WTC11 (cell line): ENCODE measurements at places on chromosomes 13 and 19.
A peak's percentile ranks its signal among the peaks of the same experiment; 100 is the strongest.

DNA sequence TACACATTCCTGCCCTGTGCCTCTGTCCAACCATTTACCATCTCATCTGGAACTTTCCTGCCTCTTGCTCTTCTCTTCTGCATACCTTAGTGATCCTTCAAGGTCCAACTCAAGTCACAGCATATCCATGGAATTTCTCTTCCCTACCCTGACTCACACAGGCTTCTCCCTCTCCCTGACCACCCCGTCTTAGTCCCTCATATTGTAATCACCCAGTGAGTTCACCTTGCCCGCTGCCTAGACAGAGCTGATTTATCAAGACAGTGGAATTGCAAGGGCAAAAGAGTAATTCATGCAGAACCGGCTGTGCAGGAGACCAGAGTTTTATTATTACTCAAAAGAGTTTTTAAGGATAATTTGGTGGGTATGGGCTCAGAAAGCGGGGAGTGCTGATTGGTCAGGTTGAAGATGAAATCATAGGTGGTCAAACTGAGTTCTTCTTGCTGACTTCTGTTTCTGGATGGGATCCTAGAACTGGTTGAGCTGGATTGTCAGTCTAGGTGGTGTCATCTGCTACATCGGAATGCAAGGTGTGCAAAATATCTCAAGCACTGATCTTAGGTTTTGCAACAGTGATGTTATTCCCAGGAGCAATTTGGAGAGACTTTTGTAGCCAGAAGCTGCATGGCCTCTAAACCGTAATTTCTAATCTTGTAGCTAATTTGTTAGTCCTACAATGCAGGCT lies 67.2 kb downstream of the HSPH1 start:
- no peak for DNase-seq

- no peak for DNase-seq
These were observed 5.2 kb downstream of the PRMT1 start for GRCh38 chr19:49682274-49682673.

DNA sequence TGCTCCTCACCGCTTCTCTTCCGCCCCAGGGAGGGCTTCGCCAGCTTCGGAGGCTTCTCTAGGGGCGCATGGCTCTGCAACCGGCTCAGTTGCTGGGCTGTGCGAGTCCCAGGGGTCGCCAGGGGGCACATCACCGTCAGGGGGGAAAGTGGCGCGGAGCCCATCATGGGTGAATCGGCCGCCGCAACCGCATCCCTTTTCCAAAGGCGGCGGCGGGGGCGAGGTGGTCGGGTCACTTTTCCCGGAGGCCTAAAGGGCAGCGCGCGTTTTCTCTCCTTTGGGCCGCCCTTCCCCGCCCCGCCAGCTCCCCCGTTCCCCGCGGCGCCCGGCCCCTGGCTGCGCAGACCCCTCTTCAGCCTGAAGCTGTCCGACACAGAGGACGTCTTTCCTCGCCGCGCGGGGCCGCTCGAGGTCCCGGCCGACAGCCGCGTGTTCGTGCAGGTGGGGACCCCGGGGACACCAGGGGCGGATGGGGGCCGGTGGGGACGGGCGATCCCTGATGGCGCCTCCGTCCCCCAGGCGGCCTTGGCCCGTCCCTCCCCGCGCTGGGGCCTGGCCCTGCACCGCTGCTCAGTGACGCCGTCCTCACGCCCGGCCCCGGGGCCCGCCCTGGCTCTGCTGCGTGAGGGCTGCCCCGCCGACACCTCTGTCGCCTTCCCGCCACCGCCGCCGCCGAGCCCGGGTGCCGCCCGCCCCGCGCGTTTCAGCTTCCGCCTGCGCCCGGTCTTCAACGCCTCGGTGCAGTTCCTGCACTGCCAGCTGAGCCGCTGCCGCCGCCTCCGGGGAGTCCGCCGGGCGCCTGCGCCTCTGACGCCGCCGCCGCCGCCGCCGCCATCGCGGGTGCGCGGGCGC lies 1.7 kb downstream of the TGFBR3L start:
- DNase-seq: peak; percentile 60

DNA sequence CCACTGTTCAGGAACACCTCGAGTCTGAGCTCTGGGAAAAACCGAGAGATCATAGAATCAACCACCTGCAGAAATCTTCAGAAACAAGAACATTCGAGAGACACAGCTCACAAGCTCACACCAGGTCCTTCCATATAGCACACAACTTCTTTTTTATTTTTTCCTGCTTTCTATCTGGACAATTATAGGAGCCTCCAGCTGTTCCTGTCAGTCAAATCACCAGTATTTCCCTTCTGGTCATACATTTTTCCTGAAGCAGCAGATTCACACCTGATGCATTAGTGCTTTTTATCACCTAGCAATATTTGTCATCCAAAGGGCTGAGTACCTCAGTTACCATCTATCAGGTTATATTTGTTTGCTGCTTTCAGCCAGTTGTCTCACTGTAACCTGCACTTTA lies 323.5 kb downstream of the FOXO1 start:
- no peak for DNase-seq

GRCh38 chr19:48683349-48683748 lies 10.5 kb upstream of the NTN5 start:
- DNase-seq: no peak

DNA sequence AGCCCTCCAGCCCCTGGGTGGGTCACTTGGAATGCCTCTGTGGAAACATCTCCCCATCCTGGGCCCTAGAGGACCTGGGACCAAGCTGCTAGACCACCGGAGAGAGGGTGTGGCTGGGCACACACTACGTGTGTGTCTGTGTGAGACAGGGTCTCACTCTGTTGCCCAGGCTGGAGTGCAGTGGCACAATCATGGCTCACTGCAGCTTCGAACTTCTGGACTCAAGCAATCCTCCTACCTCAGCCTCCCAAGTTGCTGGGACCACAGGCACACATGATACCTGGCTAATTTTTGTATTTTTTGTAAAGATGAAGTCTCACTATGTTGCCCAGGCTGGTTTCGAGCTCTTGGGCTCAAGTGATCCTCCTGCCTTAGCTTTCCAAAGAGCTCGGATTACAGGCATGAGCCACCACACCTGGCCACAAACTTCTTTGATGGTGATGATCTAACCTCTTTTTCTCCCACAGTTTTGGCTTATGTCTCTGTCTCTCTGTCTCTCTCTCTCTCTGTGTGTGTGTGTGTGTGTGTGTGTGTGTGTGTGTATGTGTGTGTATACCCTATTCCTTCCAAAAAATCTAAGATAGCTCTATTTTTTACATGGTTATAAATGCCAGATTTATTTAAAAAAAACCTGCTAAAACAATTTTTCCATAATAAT lies 32.1 kb upstream of the SLC7A9 start:
- no peak for DNase-seq

GRCh38 chr13:43019811-43020210 lies 3.6 kb upstream of the DNAJC15 start:
- DNase-seq: no peak

GRCh38 chr13:24747248-24748060 lies 16.5 kb upstream of the RNF17 start:
- peak; percentile 61 for DNase-seq

GRCh38 chr19:29760752-29761502 lies 45.9 kb upstream of the C19orf12 start:
- no peak for DNase-seq

- DNase-seq: no peak
These were observed 989 bp downstream of the ZNF766 start for GRCh38 chr19:52270266-52270885.

DNA sequence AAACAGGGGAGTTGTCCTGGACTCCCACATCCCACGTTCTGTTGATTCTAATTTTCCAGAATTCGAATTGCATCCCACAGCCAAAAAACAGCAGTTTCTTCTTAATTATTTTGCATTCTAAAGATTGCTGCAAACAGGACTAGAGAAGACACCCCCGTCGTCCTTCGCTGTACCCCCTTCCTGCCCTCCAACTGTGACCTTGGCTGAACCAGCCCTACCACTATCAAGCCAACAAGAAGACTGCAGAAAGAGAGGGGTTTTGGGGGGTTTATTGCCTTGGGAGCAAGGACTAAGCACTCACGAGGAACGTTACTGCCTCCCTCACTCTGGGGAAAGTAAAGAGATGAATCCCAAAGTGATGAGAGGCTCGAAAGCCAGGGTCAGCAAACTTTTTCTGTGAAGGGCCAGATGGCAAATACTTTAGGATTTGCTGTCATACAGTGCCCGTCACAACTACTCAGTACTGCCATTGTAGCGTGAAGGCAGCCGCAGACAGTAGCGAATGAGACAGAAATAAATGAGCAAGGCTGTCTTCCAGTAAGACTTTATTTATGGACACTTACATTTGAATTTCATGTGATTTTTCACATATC lies 32.5 kb upstream of the KATNAL1 start:
- no peak for DNase-seq

GRCh38 chr19:22526661-22527272 lies 104.6 kb upstream of the ZNF98 start:
- no peak for DNase-seq

- DNase-seq: no peak
These were observed 16.3 kb downstream of the DCUN1D2 start for GRCh38 chr13:113474179-113474578.

DNA sequence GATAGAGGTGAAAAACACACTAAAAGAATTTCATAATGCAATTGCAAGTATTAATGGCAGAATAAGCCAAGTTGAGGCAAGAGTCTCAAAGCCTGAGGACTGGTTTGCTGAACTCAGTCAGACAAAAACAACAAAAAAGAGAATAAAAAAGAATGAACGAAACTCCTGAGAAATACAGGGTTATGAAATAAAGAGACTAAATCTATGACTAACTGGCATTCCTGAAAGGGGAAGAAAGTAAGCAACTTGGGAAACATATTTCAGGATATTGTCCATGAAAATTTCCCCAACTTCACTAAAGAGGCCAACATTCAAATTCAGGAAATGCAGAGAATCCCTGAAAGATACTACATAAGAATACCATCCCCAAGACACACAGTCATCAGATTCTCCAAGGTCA lies 47.8 kb downstream of the UBL3 start:
- DNase-seq: no peak

DNA sequence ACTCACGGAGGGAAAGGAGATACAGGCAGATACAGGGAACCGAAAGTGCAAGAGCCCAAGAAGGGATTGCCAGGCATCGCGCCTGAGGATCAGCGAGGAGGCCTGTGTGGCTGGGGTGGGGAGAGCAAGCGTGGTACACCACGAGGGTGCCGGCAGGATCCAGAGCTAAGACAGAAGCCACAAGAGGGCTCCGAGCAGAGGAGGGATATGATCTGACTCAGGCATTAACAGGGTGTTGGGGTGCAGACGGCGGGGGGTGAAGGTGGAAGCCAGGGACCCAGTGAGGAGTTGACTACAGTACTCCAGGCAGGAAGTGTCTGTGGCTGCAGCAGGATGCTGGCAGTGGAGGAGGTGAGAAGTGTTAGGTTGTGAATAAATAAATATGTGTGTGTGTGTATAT lies 5.4 kb upstream of the PPP1R37 start:
- DNase-seq: no peak

DNA sequence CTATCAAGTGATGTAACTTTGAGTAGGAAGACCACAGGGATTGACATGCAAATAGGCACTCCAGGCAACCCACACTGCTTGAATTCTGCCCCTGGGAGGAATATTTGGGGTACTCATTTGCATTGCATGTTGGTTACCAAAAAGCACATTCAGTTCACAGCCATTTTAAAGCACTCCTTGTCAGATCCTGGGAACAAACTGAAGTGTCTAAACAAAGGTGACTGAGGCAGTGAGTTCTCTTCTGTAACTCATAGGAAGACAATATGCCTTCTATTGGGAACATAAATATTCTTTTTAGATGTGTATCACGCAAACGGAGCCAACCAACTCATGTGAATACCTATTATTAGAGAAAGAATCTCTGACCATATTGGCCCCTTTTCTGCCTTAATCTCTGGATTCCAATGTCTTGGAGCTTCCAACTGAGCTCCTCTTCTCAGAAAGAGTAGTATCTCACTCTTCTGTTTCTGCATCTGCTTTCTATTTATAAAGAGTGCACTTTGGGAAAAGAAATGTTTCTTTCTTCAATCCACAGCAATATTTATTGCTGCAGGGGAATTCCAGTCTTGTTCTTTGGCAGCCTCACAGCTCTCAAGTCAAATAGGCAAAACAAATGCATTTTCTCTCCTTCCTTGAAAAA lies 125.7 kb upstream of the NBEA start:
- peak; percentile 16 for DNase-seq

DNA sequence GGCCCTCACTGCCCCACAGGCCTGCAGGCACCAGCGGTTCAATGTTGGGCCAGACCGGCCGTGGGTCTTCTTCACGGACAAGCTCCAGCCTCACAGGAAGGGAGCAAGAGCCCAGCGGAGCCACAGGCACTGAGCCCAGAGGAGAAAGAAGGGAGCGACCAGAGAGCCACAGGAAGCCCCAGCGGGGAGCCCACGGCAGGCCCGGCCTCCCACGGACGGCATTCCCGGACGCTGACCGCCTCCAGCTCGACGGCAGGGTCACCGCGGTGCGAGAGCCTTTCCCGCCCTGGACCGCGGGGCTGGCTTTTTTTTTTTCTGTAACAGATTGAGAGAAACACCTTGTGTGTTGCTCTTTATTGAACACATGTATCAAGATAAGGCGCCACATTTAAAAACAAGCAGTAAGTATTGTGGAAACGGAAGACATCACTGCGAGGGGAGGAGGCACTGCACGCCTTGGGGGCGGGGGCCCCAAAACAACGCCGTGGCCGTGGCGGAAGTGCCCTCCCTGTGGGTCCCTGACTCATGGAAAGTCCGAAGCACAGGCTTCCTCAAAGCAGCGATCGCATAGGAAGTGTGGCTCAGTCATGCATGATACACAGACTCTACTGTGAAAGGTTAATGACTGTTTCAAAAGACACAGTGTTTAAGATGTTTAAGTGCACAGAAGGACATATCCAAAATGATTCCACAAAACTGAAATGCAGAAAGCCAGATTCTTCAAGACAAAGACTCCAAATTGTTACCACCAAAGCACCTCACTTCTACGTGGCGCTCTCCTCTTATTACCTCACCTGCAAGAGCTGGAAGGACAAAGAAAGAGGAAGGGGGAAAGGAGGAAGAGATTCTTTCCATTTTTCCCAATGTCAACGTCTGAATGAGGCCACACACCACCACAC lies 3.5 kb downstream of the RASA3 start:
- no peak for DNase-seq

DNA sequence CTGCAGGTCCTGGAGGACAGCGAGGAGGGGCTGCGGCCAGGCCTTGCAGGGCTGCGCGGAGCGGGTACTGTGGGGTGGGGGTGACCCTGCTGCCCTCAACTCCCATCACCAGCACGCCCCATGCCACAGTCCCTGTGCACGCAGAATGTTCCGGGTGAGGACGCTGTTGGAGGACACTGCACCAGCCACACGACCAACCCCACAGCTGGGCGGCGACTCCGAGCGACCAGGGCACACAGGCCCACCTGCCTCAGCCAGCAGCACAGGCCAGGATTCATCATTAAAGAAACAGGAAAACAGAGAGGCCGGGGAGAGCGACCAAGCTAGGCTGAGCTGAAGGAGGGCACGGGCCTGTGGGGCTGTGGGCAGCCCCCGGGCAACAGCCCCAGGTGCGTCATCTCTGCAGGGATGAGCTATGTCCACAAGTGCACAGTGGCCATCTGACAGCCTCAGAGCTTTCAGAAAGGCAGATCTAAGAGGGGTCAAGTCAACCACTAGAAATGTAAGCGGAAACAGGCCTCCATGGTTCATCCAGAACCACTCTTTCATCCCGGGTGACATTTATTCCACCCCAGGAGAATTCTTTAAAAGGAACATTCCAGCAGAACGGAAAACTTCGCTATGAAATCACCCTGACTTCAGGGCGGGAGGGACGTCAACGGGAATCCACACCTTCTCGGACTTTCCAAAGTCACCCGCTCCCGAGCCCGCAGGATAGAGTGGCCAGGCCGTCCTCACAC lies 1.5 kb downstream of the GAS6 start:
- DNase-seq: no peak

- DNase-seq: peak; percentile 61
These were observed at the start of gene DENND1C for GRCh38 chr19:6481541-6482342. Gene DENND1C, minus strand, starts transcription at chr19:6481787. Its CDS starts 92 bp downstream, at chr19:6481695.
